ENCODE measurements at places on chromosomes 12 and 14.

DNA sequence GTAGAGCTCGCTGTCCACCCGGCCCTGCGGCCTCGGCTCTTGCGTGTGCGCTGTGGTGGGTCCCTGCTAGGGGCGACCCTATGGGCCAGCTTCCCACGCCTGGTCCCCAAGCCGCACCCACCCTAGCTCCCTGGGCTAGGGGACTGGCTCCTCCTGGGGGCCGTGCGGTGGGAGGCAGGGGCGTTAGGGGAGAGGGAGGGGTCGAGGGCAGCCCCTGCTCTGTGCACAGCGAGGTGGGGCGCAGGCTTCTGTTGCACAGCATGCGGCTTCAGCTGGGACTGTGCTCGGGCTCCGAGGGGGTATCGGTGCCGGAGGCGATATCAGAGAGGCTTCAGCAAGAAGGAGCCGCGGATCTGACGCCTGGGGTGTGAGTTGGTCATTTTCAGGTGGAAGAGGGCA lies 86.1 kb downstream of the ALG10 start:
- no peak for DNase-seq

GRCh38 chr12:87270919-87271318 lies 758.3 kb downstream of the C12orf50 start:
- no peak for DNase-seq

- DNase-seq = no peak
These were observed 91.1 kb downstream of the SRRM4 start for GRCh38 chr12:119072440-119072839.

GRCh38 chr14:55294603-55295002 lies 23.4 kb downstream of the FBXO34 start:
- DNase-seq = no peak

GRCh38 chr12:95386051-95386450 lies 87.9 kb upstream of the METAP2 start:
- no peak for DNase-seq

DNA sequence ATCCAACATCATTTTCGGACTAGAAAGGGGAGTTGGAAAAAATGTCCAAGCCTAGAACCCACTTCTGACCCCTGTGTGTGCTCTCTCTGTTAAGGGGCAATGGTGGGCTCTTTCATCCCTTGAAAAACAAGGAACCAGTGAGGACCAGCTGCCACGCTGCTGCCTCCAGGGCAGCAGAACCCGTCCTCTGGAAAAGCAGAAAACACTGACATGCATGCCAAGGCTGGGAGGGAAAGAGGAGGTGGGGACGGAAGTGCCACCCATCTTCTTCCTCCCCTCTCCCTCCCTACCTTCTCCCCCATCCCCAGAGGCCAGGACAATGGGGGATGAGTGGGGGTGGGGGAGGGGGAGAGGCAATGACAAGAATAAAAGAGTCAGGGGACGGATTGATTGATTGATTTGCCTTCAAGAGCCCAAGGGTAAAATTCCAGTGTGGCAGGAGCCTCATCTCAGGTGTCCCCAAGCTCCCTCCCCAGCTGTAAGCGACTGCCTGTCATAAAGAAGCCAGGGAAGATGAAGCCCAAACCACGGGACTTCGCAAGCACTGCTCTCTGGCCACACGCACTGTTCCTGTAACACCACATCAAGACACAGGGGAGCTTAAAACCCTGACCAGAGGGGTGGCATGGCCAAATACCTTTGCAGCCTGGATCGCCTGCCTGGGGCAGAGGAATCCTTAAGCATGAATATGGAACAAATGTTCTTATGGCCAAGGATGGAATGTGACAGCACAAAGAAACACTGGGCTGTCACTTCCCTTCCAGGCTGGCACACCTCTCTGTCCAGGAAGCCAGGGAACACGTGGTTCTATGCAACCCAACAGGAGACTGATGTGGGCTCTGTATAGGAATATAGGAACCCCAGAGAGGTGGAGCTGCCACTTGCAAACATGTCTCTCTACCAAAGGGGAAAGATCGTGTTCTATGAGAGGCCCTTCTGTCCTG lies 38.9 kb upstream of the BDKRB2 start:
- DNase-seq = no peak

DNA sequence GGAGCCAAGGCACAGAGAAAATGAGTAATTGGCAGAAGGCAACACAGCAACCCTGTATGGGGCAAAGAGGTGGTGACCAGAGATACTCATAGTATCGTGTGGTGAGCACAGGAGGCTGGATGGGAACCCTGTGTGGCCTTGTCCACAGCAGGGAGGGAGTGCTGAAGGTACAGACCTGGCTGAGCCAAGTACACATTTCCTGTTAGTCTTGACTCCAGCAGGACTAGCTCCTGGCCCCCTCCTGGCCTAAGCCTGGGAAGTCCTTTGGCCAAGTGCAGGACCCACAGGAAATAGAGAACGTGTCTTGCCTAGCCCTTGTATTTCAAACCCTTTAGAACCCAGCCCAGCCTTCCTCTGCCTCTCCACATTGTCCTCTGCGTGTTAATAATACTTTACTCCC lies 289.8 kb upstream of the PWP1 start:
- no peak for DNase-seq

DNA sequence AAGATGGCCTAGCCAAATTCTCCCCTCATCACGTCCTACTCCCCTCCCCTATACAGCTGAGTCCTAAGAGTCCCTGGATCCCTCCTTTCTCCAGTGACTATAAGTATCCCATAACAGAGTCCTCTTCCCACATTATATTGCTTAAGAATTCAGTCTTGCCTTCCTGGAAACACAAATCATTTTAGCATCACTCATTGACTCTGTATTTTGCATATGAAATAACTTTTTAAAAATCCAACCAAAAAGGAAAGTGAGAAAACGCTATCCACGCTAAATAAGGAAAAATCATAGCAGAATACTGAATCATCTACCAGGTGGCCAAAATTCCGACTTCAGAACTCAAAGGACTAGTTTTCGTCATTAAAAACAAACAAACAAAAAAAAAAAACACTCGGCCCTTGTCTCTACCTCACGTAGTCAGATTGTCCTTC lies 130.2 kb downstream of the GCH1 start:
- DNase-seq = no peak

GRCh38 chr12:55744340-55745030 lies 1.6 kb downstream of the GDF11 start:
- no peak for DNase-seq

GRCh38 chr14:49934646-49935045 lies 41.8 kb downstream of the ARF6 start:
- no peak for DNase-seq

- DNase-seq = no peak
These were observed 222.6 kb upstream of the SYT1 start for GRCh38 chr12:78641837-78642423.

- no peak for DNase-seq
These were observed 125.0 kb downstream of the PRIMA1 start for GRCh38 chr14:93663317-93663716.

DNA sequence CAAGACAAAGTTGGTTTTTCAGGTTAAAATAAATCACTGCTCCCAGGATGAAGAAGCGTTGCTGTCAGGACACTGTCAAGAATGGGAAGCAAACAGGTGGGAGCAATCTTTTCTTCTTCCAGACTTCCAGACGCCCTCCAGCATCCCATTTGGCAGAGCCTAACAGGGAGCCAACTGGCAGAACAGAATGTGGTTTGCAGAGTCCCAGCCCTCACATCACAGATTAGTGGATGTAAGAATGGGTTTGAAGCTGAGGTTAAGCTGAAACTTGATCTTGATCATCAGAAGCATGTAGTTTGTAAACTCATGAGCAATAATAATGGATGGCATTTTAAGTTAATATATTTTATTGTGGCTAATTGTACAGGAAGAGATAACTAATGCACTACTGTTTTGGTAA lies 636.4 kb downstream of the SLC6A15 start:
- DNase-seq = no peak

- no peak for DNase-seq
These were observed 16.7 kb upstream of the MAP1LC3B2 start for GRCh38 chr12:116542345-116542956.

GRCh38 chr14:88492272-88493089 lies 62.3 kb downstream of the PTPN21 start:
- peak; percentile 77 for DNase-seq

DNA sequence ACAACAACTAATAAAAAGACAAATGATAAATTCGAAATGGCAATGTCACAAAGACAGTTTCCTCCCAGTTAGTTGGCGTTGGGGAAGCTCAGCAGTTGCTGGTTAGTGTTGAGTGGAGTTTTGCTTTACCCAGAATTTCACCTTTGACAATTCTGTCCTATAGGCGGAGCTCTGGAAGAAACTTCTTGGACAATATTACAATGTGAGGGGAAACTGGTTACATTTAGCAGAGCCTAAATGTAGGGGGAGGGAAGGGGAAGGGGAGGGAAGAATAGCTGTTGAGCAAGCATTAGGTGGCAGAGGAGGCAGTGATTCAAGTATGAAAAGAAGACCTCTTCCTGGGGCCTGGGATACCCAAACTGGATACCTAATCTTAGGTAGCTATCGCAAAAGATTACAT lies 51.4 kb downstream of the BDKRB1 start:
- no peak for DNase-seq

GRCh38 chr14:104938960-104939359 lies 14.3 kb downstream of the PLD4 start:
- DNase-seq = no peak

DNA sequence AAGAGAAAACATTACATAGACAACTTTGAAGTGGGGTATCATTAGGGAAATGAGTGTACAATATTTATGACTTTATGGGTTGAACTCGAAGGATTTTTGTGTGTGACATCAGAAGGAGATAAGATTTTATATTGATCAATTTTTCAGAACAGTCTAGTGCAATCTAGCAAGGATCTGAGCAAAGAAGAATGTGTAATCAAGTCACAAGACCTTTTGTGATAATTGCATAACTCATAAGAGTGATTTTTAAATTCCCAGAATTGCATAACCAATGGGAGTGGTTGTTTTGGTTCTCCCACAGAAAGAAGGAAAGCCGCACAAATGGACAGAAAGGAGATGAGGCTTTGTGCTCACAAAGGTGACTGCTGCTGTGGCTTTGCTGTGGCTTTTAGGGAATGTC lies 441.8 kb upstream of the FLRT2 start:
- DNase-seq = no peak

DNA sequence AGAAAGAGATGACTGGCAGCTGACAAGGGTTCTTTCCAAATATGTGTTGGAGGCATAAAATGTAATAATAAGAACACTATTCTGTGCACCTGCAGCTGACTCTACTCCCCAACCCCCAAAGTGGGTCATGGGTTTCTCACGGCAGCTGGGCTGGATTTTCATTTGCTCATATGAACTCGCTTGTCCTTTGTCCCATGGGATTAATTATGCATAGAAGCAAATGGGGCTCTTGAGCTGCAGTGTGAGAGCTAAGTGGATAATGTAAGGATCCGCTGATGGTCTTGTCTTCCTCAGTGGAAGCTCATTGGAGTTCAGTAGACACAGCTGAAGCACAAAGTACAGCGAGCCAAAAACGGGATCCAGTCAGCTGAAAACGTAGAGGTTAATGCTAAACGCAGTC lies 46.3 kb downstream of the TTC8 start:
- no peak for DNase-seq

GRCh38 chr12:42761601-42762350 lies 172.2 kb upstream of the PRICKLE1 start:
- no peak for DNase-seq

DNA sequence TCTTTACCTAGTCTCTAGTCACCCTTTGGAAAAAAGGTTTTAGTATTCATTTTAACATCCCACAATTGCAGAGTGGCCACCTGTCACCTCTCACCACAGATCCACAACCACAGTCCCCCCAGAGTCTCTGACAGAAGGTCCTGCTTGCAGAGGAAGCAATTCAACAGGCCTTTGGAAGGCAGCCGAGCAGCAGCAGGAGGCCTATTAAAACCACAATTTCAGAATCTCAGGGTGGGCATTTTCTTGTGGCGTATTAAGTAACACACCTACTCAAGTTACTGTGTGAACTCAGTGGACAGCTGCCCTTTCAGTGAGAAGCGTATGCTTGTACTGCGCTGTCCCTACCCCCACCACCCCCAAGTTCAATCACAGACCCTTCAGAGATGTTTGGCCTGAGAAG lies 234.0 kb upstream of the HMGA2 start:
- no peak for DNase-seq

DNA sequence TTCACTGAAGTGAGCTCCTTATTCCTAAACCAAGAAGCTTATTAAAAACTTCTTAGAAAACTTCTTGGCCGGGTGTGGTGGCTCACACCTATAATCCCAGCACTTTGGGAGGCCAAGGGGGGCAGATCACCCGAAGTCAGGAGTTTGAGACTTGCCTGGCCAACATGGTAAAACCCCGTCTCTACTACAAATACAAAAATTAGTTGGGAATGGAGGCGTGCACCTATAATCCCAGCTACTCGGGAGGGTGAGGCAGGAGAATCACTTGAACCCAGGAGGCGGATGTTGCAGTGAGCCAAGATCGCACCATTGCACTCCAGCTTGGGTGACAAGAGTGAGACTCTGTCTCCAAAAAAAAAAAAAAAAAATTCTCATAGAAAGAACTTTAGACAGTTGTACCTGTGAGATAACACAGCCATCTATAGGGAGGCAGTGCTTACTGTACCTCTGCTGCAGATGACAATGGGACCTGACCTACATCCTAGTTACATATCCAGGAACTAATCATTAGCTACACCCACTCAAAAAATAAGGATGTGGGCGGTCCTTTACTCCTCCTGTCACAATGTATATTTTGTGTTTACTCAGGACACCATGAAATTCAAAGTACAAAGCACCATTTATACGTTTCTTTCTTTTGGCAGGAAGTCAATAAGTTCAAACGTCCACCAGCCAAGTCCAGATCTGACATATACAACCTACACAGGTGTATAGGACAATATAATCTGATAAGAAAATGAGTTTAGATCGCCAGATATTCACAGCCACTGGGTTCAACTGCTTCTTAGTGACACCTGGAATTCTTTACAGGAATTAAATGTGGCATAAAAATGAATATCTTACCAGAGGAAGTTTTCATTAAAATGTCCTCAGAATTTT lies 14.9 kb downstream of the STXBP6 start:
- no peak for DNase-seq

DNA sequence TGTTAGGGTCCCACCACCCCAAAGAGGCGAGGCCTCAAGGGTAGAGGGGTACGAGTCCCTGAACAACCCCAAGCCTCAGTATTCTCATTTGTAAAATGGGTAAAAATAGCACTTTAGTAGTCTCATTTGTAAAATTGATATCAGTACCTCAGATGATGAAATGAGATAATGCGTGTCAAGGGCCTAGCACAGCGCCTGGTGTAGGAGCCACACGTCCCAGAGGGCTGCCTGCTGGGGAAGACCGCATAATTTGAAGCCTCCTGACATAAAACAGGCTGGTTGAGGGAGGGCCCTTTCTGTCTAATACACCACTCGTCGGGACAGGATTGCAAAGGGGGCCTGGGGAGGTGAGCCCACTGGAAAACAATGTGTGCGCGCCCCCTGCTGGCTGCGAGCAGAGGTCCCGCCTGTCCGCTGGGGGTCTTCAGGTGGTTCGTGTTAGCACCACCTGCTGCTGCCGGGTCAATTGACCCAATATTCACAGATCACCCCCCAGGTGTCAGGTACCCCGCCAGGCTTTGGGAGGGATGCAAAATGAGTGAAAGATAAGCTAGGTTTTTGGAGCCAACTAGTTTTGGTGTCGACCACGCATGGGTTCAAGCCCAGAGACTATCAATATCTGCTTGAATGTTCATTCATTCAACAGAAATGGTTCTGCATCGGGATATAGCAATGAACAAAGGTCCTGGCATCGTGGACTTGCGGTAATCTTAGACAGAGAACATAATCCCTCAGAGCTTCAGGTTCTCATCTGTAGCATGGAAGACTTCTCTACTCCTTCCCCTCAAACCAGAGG lies 24.7 kb upstream of the IRF2BPL start:
- DNase-seq = peak; percentile 81

Data from GM20000 (cell line).